ENCODE measurements at places on chromosomes 16 and 17. TPM values are rescaled to one million over a fixed set of nuclear protein-coding genes. Genes with fewer than 3 reads are reported as not detected.

Gene NME4
- 79.2 TPM for polyA plus RNA-seq

Gene TMEM235
- polyA plus RNA-seq: not detected

Gene MFAP4
- polyA plus RNA-seq: 108 TPM

Gene C17orf67
- polyA plus RNA-seq: 2.9 TPM

Gene DCTN5
- 84.0 TPM for polyA plus RNA-seq

Gene GP1BA
- 0.88 TPM for polyA plus RNA-seq

Gene HASPIN
- polyA plus RNA-seq: 20.5 TPM

Gene NUPR1
- polyA plus RNA-seq: 159 TPM

Gene SNX20
- polyA plus RNA-seq: 2.1 TPM

Gene KRTAP4-4
- not detected for polyA plus RNA-seq

Gene CYGB
- polyA plus RNA-seq: 9.9 TPM

Gene MLLT6
- 86.9 TPM for polyA plus RNA-seq

Gene PER1
- 55.1 TPM for polyA plus RNA-seq

Gene PRSS27
- 4.3 TPM for polyA plus RNA-seq

Gene PYDC1
- not detected for polyA plus RNA-seq

Gene TPSG1
- not detected for polyA plus RNA-seq

Gene MSLN
- polyA plus RNA-seq: 18.5 TPM

Gene FOXN1
- polyA plus RNA-seq: 0.69 TPM

Gene PMFBP1
- 24.3 TPM for polyA plus RNA-seq

Gene RPL27
- polyA plus RNA-seq: 1,036 TPM

Gene EVI2B
- 6.0 TPM for polyA plus RNA-seq

Gene GPR142
- 0.51 TPM for polyA plus RNA-seq

Gene MMP28
- 78.3 TPM for polyA plus RNA-seq

Gene TEX19
- polyA plus RNA-seq: 31.2 TPM

Gene RABEP2
- 14.2 TPM for polyA plus RNA-seq

Gene NOB1
- polyA plus RNA-seq: 34.6 TPM

Gene KCNJ2
- 0.58 TPM for polyA plus RNA-seq

Gene ALDH3A1
- 4.2 TPM for polyA plus RNA-seq
